Activated CD8-positive, alpha-beta memory T cell treated with anti-CD3 and anti-CD28 coated beads, Interleukin-2, amount 10 ng/mL, durations not matched to agents 7 days and 5 days (primary cell): ENCODE measurements at places on chromosomes 16 and 17.

DNA sequence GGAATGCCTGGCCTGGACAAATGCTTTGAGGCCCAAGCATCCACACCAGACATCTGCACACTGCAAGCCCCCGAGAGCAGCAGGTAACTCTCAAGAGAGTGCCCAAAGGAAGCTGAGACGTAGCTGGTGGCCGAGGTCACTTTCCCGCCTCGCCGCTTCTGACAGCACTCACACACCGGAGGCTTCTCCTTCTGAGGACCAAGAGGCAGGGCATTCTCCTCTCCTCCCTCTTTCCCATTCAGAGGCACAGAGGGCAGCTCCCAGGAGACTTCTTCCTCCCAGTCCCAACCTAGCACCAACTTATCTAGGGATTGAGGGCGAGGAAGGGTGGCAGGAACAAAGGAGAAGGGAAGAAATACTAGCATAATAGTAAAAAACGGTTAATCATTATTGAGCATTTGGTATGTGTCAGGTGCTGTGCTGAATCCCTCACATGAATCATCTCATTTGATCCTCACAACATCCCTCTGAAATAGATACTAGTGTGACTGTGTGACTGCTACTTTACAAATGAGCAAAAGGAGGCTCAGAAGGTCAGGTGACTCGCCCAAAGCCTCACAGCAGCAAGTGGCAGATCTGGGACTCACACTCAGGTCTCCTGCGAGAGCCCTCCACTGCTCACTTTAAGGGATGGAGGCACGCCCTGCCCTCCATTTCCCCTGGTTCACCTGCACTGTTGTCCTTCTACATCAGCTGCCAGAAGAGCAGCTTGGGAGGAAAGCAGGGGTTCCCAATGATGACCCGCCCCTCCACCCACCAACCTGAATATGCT, 41.8 kb downstream of the MYO18A start:
- peak; percentile 88 for DNase-seq

GRCh38 chr16:67719778-67720144, 645 bp upstream of the GFOD2 start:
- peak; percentile 58 for DNase-seq

DNA sequence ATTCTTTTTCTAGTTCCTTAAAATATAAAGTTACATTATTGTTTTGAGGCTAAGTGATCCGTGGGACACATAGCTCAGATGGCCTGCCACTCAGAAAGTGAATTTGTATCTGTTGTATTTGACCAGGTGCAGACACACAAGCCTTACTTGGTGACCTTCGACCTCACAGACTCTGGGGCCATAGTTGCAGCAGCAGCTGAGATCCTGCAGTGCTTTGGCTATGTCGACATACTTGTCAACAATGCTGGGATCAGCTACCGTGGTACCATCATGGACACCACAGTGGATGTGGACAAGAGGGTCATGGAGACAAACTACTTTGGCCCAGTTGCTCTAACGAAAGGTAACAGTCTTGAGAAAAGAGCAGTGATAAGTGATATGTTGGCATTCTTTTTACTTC, 30.5 kb downstream of the TMEM11 start:
- DNase-seq: no peak

DNA sequence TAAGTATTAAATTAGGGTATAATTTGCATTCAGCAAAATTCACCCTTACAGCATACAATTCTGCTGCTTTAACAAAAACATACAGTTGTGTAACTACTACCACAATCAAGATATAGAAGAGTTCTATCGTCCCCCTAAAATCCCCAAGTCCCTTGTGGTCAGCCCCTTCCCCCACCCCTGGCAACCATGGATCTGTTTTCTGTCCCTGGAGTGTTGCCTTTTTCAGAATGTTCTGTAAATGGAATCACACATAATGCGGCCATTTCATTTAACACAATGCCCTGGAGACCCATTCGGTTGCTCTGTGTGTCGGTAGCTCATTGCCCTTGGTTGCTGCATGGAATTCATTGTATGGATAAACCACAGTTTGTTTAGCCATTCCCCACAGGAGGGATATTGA, 190.2 kb downstream of the IRX5 start:
- DNase-seq: no peak
